AG20443 (cell line): ENCODE measurements at places on chromosomes 6 and 20.
A peak's percentile ranks its signal among the peaks of the same experiment; 100 is the strongest.

- no peak for DNase-seq
These were observed 153.4 kb downstream of the PHACTR1 start for GRCh38 chr6:12869816-12870432.

- DNase-seq = peak; percentile 29
These were observed 104.4 kb upstream of the ESR1 start for GRCh38 chr6:151702851-151703658.

DNA sequence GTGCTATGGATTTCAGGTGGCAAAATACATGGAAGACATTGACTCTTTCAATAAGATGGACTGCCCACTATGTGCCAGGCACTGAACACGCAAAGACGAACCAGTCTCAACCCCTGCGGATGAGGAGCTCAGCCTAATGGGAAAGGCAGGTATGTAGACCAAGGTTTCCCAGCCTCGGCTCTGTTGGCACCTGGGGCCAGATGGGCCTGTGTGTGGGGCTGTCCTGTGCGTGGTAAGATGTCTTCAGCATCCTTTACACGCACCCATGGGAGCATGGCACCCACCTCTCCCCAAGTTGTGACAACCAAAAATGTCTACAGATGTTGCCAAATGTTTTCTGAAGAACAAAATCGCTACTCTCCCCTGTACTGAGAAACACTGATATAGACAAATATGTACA is 82.6 kb upstream of the FOXQ1 start:
- no peak for DNase-seq

DNA sequence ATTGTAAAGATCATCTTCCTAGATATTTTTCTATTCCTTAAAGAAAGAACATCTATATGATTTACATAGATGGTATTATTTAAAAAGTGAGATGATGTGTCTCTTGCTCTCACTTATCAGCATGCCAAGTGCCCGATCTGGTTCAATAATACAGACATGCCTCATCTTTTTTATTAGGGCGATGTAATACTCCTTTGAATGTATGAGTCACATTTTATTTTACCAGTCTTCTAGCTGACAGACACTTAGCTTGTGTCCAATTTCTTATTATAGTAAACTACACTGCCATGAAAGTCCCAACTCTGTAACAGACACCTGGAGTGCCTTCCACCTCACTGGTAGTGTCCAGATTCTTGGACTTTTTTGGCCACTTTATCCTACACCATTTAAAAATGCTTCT is 586.6 kb upstream of the BTBD3 start:
- DNase-seq = peak; percentile 25

DNA sequence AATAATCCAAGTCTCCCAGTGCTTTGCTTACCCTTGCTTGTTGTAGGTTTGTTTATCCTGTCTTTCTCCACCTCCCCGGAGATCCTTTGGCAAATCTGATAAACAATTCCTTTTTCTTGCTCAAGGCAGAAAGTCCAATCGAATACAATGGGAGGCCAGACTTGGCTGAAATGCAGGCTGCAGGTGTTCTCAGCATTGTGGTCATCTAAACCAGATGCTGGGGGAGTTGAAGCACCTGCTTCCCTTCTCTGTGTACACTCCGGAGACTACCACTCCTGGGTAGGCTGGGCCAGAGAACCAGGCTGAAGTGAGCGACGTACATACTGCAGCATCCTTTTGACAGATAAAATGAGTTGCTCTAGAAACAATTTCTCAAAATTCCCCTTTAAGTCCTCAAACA is 82.6 kb upstream of the PREP start:
- no peak for DNase-seq

GRCh38 chr20:21325296-21325695 is 22.2 kb downstream of the XRN2 start:
- no peak for DNase-seq

GRCh38 chr6:37702314-37702713 is 4.6 kb upstream of the MDGA1 start:
- no peak for DNase-seq

DNA sequence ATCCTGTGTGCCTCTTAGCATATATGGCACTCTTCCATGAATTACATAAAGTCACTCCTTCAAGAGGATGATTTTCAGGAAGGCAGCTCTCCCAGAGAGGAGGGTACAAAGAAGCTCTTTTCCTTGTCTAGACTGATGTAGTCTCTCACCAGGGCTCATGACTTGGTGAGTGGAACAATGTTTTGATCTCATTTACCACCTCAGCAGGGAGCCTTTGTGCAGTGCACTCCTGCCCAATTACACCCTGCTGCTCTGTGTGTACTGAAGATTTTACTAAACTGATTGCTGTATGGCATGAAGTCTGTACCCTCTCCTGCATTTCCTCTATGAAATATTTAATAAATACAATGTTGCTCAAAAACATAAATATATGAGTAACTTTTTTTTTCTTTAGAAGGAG is 598.3 kb upstream of the HS3ST5 start:
- DNase-seq = no peak

DNA sequence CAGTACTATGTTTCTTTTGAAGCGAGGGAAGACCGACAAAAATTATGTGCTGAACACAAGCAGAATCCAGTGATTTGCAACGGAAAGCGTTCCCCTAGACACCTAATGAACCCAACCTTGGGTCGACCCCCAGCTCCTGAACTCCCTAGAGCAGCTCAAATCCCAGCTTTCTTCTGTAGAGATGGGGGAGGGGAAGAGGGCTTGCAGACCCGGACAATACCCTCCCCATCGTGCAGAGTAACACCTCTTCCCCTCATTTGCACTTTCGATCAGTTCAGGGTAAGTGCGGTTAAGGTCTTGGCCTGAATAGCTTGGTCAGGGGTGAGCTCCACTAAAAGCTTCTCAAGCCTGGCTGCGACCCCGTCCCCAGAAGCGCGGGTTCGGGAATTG is 404 bp downstream of the CEP162 start:
- DNase-seq = peak; percentile 8

- DNase-seq = peak; percentile 98
These were observed 27.3 kb upstream of the STX16 start for GRCh38 chr20:58623579-58624473.

DNA sequence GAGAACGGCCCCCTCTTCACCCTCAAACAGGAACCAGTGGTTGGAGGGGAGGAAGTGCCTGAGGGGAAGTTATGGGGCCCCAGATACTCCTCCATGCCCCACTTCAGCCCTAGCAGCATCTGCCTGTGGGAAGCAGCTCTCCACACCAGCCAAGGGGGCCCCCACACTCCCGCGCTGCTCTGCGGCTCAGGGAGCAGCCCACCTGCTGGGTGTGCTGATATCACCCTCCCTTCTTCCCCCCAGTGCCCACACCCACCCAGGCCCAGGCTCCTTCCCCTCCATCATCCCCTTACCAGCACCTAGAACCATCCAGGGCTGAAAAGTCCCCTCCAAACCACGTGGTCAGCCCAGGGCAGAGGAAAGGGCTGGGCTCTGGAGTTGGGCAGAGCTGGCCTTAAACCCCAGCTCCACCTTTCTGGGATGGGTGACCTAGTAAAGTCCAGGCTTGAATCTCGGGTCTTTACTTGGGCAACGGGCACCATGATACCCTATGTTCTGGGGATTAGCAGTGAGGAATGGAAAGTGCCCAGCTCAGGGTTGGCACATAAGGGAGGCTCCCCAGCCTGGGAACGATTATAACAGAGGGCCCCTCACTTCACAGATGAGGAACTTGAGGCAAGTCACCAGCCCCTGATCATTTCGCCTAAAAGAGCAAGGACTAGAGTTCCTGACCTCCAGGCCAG is 663 bp downstream of the LST1 start:
- DNase-seq = no peak

GRCh38 chr20:42567409-42567808 is 622.3 kb downstream of the PTPRT start:
- no peak for DNase-seq

GRCh38 chr6:15088904-15089568 is 156.8 kb upstream of the JARID2 start:
- DNase-seq = no peak

DNA sequence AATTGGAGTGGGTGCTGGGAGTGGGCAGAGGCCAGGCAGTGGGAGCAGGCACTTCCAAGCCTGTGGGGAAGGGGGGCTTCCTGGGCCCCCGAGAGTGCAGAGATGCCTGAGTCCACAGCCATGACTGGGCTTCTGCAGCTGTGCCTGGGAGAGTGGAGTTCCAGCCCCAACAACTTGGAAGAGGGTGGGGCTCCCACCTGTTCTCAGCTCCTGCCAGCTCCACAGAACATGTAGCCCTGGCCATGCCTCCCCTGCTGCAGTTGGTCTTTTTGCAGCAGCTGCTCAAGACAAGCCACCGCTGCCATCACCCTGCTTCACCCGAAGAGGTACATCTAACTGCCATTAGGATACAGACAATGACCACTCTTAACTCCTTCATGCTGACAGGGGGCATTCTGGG is 1092.3 kb downstream of the KHDRBS2 start:
- DNase-seq = no peak

DNA sequence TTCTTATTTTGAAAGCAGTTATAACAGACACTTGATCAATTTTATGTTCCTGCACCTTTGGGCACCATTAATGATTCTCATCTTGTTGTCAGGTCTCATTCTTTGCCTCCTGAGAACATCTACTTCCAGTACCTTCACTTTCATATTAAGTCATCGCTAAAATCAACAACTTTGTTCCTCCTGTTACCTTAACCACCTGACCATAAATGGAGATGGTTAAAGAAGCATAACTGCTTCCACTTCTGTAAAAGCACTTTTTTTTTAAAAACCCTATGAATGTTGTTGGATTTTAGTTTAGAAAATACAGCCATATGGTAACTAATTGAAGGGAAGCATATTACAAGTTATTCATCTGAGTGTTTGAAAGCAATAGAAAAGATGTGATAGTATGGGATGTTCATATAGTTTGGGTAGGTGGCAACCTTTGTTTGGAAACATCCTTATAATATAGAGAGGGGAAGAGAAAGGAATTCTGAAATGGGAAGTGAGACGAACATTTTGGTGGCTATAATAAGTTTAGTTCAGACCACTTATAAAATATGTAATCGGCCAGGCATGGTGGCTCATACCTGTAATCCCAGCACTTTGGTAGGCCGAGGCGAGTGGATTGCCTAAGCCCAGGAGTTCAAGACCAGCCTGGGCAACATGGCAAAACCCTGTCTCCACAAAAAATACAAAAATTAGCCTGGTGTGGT is 53.9 kb downstream of the AFG1L start:
- DNase-seq = no peak

- no peak for DNase-seq
These were observed 28.4 kb downstream of the HLA-A start for GRCh38 chr6:29970711-29971110.

GRCh38 chr6:158040051-158040803 is 58.6 kb downstream of the SYNJ2 start:
- peak; percentile 80 for DNase-seq

DNA sequence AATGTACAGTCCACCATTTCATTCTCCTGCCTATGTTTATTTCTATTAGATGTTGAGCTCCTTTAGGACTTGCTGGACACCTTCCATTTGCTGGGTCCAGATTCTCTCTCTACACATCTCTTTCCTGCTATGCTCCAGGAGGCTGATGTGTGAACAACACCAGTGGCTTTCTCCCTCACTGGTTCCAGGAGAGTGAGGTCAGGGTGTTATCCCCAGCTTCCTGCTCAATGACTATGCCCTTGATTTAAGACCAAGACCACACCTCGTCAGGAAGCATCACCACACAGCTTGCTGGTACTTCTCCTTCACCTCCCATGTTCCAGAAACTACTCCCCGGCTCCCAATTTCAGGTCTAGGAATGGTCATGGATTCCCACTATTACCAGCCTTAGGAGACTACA is 31.3 kb upstream of the E2F3 start:
- no peak for DNase-seq

- no peak for DNase-seq
These were observed 260.7 kb downstream of the ALDH8A1 start for GRCh38 chr6:134689177-134689576.

GRCh38 chr20:14820771-14821170 is 483.4 kb upstream of the FLRT3 start:
- DNase-seq = no peak

DNA sequence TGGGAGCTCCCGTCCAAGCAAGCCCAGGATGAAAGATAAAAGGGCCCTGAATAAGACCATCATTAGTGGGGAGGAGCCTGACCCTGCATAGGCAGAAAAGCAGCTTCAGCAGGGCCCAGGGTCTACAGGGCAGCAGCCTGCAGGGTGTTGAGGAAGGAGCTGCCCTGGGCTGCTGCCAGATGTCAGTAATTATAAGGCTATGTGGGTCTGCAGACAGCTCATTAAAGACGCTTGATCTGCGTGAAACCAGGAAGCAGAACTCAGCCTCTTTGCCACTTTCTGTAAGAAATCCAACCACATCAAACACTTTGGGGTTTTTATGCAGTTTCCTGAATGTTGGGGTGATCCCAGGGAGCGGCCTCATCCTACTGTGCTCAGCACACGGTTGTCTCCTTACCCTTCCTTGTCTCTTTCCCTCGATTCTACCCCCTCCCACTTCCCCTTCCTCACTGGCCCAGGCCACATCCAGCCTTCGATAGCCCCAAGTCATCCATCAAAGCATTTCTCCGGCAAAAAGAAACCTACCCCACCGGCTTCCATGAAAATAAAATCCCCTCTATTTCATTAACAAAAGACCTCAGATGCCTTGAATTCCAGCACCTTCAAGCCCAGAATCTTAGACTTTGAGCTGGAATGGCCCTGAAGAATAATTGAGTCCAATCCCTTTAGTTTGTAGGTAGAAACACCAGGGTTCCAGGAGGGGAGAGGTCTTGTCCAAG is 1.0 kb upstream of the TGM6 start:
- DNase-seq = no peak

- peak; percentile 55 for DNase-seq
These were observed 6.2 kb downstream of the SNTA1 start for GRCh38 chr20:33437141-33437911.

DNA sequence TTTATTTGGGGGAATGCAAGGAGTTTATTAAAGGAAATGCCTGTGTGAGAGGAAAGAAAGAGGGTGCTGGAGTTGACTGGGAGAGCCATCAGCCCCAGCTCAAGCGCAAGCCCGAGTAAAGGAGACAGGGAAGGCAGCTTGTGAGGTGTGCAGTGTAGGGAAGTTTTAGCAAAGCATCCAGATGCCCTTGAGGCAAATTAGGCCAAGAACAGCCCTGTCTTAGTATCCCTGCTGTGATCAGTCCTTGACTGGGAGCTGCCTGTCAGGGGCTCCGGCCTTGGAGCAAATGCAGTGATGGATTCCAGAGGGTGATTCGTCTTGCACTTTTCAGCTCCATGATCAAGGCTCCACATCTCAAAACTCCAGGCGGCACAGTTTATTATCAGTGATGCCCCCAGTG is 561.7 kb downstream of the KIF16B start:
- DNase-seq = no peak

GRCh38 chr20:51953731-51954340 is 151.5 kb upstream of the SALL4 start:
- no peak for DNase-seq
